ENCODE measurements at places on chromosomes 7 and 10. TPM values are rescaled to one million over a fixed set of nuclear protein-coding genes. Genes with fewer than 3 reads are reported as not detected.

- DNase-seq: no peak
These were observed 29.9 kb downstream of the SRRM3 start for GRCh38 chr7:76231583-76231982.

DNA sequence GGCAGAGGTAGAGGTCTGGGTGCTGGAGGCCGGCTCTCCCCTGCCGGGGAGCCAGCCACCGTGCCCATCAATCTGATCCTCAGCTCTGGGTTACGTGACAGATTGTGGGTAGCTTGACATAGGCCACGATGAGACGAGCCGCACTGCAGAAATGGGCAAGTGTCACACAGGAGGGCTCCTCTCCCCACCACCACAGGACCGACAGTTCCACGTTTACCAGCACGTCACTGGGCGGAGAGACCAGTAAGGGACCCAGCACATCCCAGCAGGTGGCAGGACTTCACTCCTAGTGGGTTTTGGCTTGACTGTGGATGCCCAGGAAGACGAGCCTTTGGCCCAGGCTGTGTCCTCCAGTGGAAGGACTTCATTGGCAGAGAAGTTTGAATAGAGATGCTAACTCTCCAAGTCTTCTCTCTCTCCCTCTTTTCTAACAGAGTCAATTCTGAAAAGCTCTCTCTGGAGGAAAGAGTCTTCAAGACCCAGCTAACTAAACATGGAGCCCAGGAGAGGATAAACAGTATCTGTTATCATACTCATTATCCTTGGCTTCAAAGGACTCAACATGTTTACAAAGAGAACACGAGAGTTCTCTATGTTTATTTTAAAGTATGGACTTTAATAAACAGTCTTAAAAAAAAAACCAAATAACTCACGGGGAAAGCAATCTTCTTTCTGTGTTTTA, 129.3 kb upstream of the JCAD start:
- no peak for DNase-seq

DNA sequence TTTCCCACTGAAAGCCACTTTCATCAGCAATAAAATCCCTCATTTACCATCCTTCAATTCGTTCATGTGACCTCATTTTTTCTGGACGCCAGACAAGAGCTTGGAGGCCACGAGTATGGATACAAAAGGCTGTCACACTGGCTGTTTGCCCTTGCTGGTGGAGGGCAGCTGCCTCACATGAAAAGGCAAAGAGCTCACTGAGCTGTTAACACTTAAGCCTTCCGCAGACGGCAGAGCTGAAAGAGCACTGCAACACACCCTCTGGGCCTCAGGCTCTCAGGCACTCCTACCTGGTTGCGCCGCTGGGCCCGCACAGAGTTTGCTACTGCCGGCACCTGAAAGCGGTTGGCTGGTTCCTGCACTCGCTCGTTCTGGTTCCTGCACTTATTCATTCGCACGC, 193.5 kb downstream of the CFTR start:
- DNase-seq: no peak

GRCh38 chr7:18659746-18660145, 164.2 kb downstream of the HDAC9 start:
- DNase-seq: no peak

GRCh38 chr10:98997596-98997995, 238.1 kb downstream of the HPSE2 start:
- DNase-seq: no peak

DNA sequence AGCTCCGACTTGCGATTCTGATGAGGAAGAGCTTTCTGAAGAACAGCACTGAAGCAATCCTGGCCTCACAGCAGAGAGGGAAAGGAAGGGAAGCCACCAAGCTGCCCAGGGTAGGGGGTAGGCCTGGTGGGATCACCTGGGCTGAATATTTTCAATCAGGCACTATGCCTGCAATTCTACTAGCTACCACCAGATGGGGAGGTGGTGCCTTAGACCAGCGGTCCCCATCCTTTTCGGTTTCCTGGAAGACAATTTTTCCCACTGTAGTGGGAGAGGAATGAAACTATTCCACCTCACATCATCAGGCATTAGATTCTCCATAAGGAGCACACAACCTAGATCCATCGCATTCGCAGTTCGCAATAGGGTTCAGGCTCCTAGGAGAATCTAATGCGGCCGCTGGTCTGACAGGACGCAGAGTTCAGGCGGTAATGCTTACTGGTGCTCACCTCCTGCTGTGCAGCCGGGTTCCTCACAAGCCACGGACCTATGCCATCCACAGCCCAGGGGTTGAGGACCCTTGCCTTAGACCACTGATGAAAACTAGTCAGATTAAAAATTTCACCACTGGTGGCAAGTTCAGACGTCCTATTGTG, 2.7 kb downstream of the LRRC20 start:
- DNase-seq: no peak

DNA sequence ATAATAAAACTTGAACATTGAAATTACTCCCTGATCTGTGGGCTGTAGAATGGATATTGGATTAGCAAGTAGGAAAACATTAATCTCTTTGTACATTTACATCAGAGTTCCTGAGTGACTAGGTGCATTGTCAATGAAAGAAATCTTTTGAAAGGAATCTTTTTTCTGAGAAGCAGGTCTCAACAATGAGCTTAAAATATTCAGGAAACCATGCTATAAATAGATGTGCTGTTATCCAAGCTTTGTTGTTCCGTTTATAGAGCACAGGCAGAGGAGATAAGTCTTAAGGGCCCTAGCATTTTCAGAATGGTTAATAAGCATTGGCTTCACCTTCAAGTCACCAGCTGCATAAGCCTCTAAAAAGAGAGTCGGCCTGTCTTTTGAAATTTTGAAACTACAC, 41.3 kb upstream of the SLC16A12 start:
- DNase-seq: no peak

GRCh38 chr10:116611153-116611545, 9.6 kb upstream of the PNLIPRP2 start:
- no peak for DNase-seq

DNA sequence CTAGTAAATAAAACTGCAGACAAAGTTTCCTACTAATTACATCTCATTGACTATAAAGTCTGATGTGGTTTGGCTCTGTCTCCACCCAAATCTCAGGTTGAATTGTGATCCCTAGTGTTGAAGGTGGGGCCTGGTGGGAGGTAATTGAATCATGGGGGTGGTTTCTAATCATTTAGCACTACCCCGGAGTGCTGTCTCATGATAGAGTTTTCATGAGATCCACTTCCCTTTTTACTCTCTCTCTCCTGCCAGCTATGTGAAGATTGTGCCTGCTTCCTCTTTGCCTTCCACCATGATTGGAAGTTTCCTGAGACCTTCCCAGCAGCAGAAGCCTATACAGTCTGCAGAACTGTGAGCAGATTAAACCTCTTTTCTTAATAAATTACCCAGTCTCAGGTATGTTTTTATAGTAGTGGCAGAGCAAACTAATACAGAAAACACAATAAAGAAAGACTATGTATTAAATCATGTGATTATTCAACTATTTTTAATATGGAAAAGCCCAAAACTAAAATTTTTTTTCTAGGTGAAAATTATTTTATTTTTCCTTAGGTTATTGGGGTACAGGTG, 232.1 kb downstream of the FZD1 start:
- DNase-seq: no peak

DNA sequence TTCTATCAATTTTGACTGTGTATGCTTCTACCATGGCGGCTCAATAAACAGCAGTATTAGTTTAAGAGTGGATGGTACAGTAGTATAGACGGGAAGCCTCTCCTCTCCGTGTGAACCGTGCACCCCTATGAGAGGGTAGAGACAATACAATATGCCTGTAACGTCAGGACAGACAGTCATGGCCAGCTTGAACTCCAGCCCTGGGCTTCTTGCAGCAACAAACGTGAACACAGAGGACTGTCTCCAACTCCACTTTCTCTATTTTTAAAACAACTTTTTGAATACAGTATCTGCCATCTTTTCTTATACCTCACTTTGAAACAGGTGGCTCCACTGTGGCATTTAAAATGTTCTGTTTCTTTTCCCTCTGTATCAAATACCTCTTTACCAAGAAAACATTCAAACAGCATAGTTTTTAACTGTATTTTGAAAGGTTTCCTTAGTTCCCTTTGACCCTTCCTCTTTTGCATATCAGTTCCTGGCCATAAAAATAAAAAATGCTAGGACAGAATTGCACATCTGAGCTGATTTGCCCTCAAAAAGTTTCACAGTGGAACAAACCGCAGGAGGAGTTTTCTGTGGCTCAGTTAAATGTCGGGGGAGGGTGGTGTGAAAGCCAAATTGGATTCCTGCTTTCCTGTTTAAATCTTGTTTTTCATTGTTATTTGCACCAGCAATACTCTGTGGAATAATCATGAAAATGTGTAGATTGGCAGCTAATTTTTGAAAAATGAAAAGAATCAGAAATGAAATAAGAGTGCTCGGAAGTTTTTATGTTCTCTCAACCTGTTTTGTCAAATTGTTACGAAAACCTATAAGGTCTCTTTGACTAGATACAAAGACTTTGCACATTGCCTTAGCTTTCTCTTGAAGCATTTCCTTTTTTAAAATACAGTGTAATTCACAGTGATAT, 8.0 kb downstream of the IKZF1 start:
- DNase-seq: no peak

- DNase-seq: no peak
These were observed 32.8 kb downstream of the NOD1 start for GRCh38 chr7:30445770-30446169.

DNA sequence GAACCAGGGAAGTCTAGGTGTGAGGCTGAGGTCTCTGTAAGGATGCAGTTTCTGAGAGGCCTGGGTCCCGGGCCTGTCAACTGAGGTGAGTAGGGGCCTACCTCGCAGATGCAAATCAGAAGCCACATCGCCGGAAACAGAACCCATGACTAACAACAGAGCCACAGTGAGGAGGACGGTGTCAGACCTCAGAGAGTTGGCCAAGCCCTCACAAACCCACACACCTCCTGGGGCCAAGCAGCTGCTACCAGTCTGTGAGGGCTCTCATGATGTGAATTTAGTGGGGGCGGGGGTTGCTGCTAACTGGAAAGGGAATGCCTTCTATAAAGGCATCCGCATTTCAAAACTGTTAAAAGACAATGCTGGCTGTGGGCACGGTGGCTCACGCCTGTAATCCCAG, 103.0 kb downstream of the COBL start:
- no peak for DNase-seq

DNA sequence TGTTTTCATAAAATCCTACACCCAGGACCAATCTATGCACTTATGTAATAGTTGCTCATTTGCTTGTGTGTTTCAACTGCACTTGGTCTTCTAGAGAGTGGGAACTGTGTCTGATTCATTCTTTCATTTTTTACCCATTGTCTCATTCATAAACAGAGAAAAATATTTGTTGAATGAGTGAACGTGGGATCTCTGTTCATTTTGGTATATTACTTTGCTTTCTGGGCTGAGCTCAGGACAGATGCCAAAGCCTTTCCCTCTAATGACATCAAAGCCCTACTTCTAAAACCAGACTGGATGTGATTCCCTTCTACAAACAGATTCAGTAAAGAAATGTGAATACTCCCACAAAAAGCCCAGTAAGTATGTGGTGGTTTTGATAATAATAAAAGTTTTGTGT, 145.2 kb downstream of the ST7 start:
- peak; percentile 46 for DNase-seq

- DNase-seq: no peak
These were observed 44.4 kb upstream of the SP4 start for GRCh38 chr7:21383227-21384220.

Gene TRIM56
- 21.8 TPM for total RNA-seq

Gene NRCAM
- 49.0 TPM for total RNA-seq

Gene ASIC3
- 0.69 TPM for total RNA-seq

Gene PALD1
- total RNA-seq: 73.3 TPM

Data from endothelial cell of umbilical vein (primary cell).